Daoy (cell line): ENCODE measurements at places on chromosomes 7 and 10. TPM values are rescaled to one million over a fixed set of nuclear protein-coding genes. Genes with fewer than 3 reads are reported as not detected.
A peak's percentile ranks its signal among the peaks of the same experiment; 100 is the strongest.

The MAT1A gene
- total RNA-seq = 0.29 TPM in 1 of 2 replicates, not detected in the other

The LRRC27 gene
- total RNA-seq = 4.6 and 8.9 TPM in 2 replicates

The TDRD1 gene
- 0.06 TPM in 1 of 2 replicates, not detected in the other for total RNA-seq

The ADAMTS14 gene
- 0.06 TPM in 1 of 2 replicates, not detected in the other for total RNA-seq

The FEZF1 gene
- 0.03 and 0.69 TPM in 2 replicates for total RNA-seq

The AGAP5 gene
- total RNA-seq = 1.1 and 1.8 TPM in 2 replicates

The LOXL4 gene
- total RNA-seq = 0.97 and 1.3 TPM in 2 replicates

The HKDC1 gene
- total RNA-seq = 0.69 and 0.89 TPM in 2 replicates

DNA sequence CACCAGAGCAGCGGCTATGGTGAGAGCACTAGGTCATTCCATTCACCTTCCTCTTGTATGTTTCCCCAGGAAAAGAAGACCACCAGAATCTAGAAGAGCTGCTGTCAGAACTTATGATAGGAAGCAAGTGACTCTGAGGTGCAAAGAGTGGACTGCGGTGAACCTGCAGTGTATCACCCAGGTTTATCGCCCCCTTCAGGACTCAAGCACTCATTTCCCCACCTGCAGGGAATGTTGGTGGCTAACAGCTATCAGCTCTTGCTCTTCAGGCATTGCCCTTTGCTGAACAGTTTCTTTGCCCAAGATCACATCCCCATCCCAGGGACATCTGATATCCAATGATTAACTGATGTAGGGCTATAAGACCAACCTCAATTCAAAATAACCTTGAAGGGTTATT is 66.3 kb upstream of the IL6 start:
- DNase-seq = no peak

DNA sequence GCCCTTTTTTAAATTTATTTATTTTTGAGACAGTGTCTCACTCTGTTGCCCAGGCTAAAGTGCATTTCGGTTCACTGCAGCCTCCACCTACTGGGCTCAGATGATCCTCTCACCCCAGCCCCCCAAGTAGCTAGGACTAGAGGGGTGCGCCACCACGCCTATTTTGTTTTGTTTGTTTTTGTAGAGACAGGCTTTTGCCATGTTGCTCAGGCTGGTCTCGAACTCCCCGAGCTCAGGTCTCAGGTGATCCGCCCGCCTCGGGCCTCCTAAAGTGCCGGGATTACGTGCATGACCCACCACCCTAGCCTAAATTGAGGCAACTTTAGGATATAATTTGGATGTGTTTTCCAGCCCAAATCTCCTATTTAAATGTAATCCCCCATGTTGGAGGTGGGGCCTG is 805 bp downstream of the ZNF736 start:
- no peak for DNase-seq

DNA sequence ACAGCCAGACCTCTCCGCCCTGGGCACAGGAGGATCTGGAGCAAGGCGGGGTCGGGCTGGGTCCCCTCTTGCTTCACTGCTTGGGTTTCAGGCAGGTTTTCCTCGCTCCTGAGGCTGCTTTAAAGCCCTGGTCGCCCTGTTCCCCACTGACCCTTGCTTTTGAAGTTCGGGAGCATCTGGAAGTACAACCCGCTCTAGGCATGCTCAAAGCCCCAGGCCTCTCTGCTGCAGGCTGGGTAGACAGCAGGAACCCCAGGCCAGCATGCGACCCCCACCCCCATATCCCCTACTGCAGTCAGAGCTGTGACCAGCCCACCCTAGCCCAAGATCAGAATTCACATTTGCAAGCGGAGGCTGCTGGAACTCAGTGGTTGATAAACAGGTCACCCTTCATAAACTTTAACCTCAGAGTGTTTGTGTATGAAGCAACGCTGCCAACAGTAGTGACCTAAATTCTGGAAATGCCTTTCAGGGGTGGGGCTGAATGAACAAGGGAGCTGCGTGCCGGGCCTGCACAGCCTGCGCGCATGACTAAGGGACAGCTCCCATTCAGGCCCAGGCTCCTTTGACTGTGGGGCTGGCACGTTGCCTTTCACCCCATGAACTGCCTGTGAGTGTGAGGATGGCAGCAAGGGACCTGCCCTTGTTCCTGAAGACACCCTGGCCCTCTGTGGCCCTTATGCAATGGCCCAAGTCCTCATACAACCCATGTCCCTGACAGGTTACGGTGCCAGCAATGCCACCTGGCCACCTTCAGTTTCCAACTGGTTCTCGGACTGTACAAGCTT is 52.5 kb downstream of the PROSER2 start:
- peak; percentile 93 for DNase-seq

GRCh38 chr7:79622781-79623180 is 169.3 kb upstream of the MAGI2 start:
- no peak for DNase-seq

DNA sequence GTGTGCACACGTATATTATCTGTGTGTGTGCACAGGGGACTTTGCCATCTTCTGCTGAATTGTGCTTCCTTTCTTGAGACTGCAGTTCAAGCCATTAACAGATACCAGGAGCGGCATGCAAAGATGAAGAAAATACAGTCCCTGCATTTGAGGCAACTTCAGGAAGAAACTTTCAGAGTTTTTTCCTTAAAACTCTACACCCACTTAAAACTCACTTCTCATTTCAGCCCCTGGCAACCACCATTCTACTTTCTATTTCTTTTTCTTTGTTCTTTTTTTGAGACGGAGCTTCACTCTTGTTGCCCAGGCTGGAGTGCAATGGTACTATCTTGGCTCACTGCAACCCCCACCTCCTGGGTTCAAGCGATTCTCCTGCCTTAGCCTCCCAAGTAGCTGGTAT is 448.9 kb upstream of the ZMIZ1 start:
- DNase-seq = no peak

DNA sequence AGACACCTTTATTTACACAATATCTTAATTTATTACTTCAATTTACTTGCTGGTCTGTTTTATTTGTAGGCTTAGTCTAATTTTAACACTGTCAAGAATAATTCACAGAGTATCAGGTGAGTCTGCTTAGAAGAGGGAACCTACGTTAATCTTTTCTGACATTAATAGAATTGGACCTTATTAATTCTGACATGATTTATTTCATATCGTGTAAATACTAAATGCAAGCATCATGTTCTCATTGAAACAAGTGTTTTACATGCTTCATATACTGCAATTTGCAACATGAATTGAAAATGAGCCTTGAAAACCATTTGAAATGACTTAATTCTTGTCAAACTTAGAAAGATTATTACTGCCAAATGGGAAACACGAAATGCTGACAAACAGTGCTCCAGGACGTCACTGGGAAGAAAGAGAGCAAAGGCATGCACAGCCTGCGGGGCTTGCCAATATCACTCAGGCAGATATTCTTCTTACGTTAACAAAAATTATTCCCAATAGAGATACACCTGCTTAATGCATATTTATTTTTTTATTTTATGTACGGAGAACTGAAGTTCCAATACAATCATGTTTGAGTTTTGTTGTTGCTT is 282.0 kb upstream of the AKR1E2 start:
- DNase-seq = no peak

GRCh38 chr7:159023746-159024145 is 120.9 kb downstream of the VIPR2 start:
- no peak for DNase-seq

- no peak for DNase-seq
Observed at GRCh38 chr7:87648316-87648715, 20.1 kb downstream of the RUNDC3B start.

- DNase-seq = no peak
Observed at GRCh38 chr10:10992961-10993714, 24.5 kb upstream of the CELF2 start.

DNA sequence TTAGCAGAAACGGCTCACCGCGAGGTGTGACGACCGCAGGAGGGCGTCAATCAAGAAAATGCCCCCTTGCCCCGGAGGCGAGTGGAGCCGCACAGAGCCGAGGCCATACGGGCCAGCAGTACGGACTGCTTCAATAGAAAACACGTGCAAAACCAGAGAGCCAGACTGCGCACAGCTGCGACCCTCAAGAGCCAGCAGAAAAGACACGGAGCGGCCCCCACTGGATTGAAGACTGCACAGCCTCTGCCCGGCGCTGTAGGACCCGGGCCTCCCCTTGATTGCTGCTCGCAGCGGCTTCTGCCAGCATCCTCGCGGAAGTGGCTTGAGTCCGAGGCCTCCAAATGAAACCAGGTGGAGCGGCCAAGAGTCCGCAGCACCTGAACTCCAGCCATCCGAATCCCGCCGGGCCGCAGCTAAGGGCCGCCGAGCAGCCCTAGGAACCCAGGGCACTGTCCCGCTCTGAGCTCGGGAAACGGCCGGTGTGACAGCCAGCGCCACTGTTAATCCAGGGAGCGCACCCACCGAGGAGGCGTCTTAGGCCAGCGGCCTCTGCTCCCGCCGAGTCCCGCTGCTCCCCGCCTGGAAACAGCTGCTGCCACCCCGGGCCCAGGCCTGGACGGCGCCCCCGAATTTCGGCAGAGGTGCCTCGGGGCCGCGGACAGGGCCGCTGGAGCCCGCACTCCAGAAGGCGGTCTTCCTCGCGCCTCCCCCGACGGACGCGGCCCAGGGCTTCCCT is 660 bp upstream of the HHEX start:
- DNase-seq = no peak

GRCh38 chr10:84258034-84258695 is 13.3 kb downstream of the RGR start:
- DNase-seq = no peak

DNA sequence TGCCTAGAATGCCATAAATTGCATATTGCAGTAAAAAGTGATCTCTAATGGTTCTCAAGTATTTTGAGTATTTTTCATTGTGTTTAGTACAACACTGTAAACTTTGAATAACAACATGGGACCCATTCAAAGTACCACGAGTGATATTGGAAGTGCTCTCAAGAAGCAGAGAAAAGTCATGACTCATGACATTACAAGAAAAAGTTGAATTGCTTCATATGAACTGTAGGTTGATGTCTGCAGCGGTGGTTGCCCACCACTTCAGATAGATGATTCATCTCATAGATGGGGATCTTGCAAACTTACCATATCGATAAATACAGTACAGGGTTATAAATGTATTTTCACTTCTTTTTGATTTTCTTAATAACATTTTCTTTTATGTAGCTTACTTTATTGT is 33.9 kb downstream of the ENTPD1 start:
- no peak for DNase-seq

GRCh38 chr7:24200407-24200966 is 83.5 kb upstream of the NPY start:
- DNase-seq = no peak

DNA sequence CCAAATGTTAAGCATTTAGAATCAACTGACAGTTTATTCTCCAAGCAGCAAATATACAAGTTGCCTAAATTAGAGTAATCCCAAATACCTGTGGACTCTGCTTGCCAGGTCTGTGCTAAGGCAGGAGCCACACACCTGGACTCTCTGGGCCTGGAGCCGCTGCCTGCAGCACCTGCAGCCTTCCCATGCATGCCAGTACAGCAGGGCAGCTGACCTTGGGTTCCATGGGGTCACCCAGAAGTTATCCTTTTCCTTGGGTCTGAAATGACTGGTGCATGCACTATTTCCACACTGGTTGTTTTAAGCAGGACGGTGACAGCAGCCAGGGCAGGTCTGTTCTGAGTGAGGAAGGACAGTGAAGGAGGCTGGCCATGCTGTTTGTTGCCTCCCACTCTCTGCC is 573.2 kb downstream of the GLRX3 start:
- DNase-seq = no peak

GRCh38 chr7:96269246-96269994 is 52.5 kb downstream of the SLC25A13 start:
- no peak for DNase-seq

- DNase-seq = no peak
Observed at GRCh38 chr10:128025437-128025836, 100.8 kb downstream of the MKI67 start.

DNA sequence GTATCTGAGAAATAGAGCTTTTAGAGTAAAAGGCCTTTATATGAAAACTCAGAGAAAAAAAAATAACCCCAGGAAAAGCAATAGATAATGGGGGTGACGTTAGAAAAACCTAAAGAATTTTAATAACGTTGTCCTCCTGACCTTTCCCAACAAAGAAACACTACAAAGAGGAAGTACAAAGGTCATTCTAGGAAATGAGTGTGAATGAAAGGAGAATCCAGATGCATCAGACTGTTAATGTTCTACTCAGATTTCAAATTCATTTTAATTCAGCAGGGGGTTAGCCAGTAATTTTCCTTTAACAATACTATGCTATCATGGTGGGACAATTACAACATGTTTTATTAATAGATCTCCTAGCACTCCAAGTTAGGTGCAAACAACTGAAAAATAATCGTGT is 73.8 kb upstream of the CDK1 start:
- no peak for DNase-seq

DNA sequence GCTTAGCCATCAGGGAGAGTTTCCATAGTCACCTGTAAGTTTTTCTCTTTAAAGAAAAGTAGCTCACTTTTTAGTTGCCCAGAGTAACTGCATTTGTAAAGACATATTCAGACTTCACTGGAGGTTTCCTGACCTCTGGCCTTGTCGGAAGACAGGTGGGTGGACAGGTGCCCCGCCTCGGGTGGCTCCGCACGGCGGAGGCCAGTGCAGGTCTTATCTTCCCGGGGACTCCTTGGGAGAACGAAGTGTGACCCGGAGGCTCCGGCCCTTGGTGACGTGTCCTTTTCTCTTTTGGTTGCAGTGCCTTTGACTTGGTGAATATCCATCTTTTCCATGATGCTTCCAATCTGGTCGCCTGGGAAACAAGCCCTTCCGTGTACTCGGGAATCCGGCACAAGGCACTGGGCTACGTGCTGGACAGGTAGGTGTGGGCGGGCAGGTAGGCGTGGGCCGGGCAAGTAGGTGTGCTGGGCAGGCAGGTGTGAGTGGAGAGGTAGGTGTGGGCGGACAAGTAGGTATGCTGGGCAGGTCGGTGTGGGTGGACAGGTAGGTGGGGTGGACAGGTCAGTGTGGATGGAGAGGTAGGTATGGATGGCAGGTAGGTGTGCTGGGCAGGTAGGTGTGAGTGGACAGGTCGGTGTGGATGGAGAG is 75.8 kb downstream of the NKX6-2 start:
- DNase-seq = no peak

- no peak for DNase-seq
Observed at GRCh38 chr7:49434846-49435245, 338.6 kb upstream of the VWC2 start.

GRCh38 chr10:17764142-17764541 is 12.1 kb downstream of the TMEM236 start:
- no peak for DNase-seq
